ENCODE measurements at places on chromosomes 5 and 9.

- H3K4me3 ChIP-seq = no peak overlapping the region
- H3K4me1 ChIP-seq = no peaks in the 10 kb centered on the region
- no peaks in the 10 kb centered on the region for H3K36me3 ChIP-seq
- ATAC-seq = no peak
These were observed 279.8 kb upstream of the PANK3 start for GRCh38 chr5:168858994-168859393.

- H3K4me3 ChIP-seq = no peak overlapping the region
- no peak for ATAC-seq
- H3K27me3 ChIP-seq = no peaks in the 10 kb centered on the region
These were observed 63.1 kb upstream of the UBAC1 start for GRCh38 chr9:136024286-136024685.

- no peak overlapping the region for H3K4me3 ChIP-seq
- peaks cover 7% of the 10 kb centered on the region for H3K27me3 ChIP-seq
- no peak for ATAC-seq
- H3K4me1 ChIP-seq = no peaks in the 10 kb centered on the region
These were observed 45.0 kb upstream of the PRRC2B start for GRCh38 chr9:131348631-131349521.

GRCh38 chr5:95241161-95241560 lies 43.7 kb downstream of the MCTP1 start:
- H3K27ac ChIP-seq = no peak overlapping the region
- no peaks in the 10 kb centered on the region for H3K36me3 ChIP-seq
- no peaks in the 10 kb centered on the region for H3K27me3 ChIP-seq
- H3K4me3 ChIP-seq = no peak overlapping the region
- H3K4me1 ChIP-seq = no peaks in the 10 kb centered on the region

DNA sequence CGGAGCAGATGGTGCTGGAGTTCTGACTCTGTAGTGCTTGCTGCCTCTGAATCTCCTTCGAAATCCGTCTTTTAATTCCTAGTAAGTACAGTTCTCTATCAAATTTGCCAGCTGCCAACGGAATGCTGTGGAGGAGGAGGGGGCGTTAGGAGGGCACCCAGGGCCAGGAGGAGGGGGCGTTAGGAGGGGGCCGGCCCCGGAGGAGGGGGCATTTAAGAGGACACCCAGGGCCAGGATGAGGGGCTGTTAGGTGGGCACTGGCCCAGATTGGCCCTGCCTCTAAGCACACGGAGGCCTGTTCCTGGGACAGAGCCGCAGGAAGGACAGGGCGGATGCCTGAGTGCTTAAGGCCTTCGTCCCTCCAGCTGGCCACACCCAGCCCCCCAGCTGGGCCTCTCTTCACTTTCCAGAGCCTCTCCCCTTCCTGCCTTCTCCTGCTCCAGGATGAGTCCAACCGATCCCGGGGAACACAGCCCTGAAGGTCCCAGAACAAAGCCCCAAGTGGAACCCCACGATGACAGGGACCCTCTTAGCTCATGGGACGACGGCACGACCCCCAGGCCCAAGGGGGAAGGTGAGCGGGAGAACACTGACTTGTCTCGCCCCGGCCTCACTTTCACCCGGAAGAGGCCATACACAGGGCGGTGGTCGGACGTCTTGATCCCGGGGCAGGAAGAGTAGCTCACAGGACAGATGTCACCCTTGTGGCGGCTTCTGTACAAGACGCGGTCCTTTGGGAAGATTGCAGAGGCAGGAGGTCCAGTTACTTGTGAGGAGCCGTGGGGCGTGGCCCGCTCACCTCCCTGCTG lies 9.8 kb downstream of the INPP5E start:
- no peak overlapping the region for H3K4me3 ChIP-seq
- ATAC-seq = no peak
- no peak overlapping the region for H3K27ac ChIP-seq
- peaks cover 8% of the 10 kb centered on the region for H3K4me1 ChIP-seq
